B cell (primary cell): ENCODE measurements at places on chromosomes 7 and 10. TPM values are rescaled to one million over a fixed set of nuclear protein-coding genes. Genes with fewer than 3 reads are reported as not detected.

DNA sequence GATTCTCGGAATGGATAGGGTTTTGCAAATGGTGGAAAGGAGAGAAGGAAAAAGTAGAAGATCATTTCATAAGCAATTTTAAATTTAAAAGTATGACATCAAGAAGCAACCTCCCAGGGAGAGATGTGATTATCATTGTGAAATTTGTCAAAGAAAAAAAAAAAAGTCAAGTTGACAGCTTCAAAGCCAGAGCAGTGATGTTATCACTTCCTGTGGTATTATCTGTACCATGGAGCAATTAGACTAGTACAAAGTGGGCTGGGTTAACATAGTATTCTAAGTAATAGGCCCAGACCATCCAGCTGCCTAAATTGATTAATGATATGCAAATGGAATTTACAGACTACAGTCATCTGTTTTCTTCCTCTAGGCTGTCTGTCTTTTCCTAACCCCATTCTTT is 84.0 kb upstream of the NPY start:
- DNase-seq, result no peak

RASA4B gene
- total RNA-seq, result 15.6 and 20.6 TPM in 2 replicates

GRCh38 chr7:105011831-105012502 is 2.0 kb upstream of the KMT2E start:
- no peak for DNase-seq

DNA sequence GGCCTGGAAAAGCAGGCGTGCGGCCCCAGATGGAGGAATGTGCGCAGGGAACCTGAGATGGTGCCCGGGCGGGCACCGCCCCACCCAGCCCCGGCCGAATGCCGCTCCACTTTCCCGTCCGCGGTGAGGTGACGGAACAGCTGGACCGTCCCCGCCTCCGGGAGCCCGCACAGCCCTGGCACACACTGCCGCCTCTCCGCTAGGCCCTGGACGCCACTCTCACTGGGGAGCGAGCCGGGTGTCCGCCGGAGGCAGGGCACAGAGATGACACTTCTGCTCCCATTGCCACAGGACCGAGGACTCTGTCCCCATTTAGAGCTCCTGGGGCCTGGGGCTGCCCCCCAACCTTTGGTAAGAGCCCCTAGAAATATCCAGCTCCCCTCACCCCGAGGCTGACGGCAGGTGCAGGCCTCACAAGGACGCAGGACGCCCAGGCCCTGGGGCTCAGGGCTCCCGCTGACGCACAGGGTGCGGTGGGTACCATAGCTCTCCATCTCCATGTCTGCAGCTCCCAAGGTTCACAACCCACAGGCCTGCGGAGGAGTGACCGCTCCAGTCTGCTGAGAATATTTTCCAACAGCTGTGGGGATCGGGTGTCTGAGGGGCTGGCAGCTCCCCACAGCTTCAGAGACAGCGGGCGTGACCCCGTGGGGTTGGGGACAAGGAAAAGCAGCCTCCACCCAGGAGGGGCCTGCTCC is 52.2 kb upstream of the PDGFA start:
- DNase-seq, result no peak

FAS gene
- total RNA-seq, result 11.5 and 13.7 TPM in 2 replicates

DNA sequence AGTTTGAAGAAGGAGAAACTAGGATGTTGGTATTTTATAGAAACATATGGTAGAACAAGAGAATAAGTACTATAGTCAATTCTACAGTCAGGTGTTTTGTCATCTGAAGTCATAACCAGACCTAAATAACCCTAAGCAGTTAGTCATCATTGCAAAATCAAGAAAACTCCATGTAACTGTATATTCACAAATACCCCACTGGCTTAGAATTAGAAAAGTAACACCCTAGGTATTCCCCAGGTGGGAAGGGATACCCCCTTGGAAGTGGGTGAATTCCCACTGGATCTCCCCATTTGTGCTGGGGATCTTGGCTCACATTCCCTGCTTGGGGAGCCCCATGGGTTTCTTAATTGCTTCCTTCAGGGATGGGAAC is 45.9 kb upstream of the ITGB8 start:
- DNase-seq, result no peak

DNA sequence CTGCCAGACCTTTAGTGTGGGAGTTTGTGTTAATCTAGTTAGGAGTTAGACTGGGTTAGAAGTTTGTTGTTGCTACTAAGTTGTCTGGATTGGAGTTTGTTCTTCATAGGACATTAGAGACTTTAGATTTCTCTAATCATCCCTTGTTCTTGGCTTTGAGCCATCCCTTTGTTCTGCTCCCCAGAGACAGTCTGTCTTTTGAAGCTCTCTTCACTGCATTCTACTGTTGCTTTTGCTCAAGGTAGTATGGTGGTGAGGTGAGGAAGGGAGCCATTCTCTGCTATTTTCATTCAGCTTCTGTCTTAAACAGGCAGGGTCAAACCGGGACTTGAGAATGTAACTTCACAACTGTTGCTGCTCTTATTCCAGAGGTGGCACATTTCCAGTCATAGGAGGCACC is 10.4 kb upstream of the TARP start:
- DNase-seq, result no peak

SYT15 gene
- total RNA-seq, result 0.94 and 1.1 TPM in 2 replicates

DNA sequence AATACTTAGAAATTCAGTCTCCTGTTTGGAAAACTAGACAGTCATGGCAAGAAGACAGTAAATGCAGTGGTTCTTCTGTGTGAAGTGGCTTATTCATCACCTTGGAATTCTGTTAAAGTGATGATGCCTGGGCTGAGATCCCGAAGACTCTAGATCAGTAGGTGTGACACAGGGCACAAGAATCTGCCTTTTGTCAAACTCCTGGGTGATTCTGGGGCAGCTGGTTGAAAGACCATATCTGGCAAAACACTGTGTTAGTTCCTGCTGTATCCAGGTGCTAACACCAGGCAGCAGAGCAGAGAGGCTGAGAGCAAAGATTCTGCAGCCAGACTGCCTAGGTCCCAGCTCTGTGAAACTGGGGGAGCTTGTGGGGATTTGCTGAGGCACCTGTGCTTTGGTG is 26.5 kb downstream of the MRC1 start:
- DNase-seq, result no peak

DNA sequence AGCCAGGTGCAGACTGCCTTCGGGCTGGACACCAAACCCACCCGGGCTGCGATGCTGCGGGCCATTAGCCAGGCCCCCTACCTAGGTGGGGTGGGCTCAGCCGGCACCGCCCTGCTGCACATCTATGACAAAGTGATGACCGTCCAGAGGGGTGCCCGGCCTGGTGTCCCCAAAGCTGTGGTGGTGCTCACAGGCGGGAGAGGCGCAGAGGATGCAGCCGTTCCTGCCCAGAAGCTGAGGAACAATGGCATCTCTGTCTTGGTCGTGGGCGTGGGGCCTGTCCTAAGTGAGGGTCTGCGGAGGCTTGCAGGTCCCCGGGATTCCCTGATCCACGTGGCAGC is 50.0 kb downstream of the VWA2 start:
- no peak for DNase-seq
